ENCODE measurements at places on chromosomes 2 and 18.
A peak's percentile ranks its signal among the peaks of the same experiment; 100 is the strongest.

DNA sequence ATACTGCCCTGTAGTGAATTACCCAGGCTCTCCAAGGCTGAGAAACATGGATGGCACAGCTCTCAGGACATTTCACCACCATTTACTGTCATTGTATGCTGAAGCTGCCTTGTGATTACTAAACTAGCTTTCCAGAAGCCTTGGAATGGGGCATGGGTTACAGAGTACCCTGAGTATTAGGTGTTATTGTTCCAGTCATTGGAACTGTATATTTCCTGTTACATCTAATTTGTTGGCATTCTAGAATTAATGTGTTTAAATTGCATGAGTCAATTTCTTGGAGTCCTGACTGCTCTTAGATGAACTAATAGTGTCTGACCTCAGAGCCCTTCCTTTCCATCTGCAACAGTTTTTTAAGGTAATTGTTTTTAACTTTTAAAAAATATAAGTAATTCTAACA lies 9.0 kb downstream of the DGUOK start:
- DNase-seq, result no peak

- no peak for DNase-seq
These were observed 44.6 kb downstream of the SLC35F5 start for GRCh38 chr2:113711851-113712250.

DNA sequence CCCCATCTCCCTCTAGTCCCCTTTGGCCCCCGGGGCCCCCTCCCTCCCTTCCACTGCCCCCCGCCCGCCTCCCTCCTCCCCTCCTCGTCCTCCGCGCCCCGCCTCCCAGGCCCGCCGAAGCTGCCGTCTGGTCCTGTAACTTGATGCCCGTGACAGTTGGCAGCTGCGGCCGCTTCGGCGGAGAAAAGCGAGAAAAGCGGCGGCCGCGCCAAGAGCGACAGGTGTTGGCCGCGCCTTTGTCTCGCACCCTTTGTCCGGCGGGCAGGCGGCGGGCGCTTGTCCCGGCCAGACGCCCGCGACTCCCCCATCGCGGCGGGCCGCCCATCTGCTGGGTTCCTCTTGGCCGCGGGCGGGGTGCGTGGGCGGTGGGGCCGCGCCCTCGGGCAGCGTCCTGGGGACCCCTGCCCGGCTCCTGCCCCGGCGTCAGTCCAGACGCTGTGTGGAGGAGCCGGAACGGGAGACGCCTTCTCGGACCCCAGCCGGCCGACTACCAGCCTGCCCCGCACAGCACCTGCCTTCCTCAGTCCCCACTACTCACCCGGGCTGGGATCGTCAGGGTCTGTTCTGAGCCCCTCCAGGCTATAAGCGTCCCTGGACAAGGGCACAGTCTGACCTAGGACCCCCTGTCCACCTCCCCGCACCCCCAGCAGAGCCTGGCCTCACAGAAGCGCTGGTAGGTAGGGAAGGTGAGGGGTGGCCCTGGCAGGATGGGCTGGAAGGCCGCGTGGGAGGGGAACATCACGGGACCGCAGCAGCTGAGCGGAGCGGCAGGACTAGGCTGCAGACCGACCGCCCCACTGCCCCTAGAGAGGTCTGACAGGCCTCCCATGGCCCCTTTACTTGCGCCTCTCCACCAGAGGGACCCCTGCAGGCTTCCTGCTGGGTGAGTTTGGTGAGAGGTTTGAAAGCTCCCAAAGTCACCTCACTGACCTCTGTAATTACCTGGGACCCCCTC lies 1.2 kb upstream of the HES6 start:
- peak; percentile 76 for DNase-seq

DNA sequence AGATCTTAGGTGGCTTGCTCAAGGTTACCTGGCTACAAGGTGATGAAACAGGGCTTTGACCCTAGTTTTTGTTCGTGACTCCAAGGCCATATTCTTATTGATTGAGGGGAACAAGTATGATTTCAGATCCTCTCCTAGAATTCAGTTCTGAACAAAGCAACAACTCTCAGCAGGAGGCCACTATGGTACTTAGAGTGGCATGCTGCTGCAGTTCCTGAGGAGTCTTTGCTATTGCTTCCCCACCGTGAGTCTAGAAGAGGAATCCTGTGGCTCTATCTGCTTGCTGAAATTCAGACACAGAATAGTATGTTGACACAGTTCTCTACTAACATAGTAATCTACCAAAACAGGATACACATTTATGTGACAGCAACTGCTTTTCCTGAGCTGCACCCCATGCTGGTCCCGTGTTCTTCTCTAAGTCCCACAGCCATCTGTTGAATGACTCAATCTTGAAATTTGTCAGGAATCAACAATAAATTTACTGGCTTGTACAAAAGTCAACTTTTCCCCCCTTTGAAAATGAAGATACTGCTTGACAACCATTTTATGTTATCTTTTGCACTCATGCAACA lies 4.1 kb downstream of the TGFBRAP1 start:
- no peak for DNase-seq

DNA sequence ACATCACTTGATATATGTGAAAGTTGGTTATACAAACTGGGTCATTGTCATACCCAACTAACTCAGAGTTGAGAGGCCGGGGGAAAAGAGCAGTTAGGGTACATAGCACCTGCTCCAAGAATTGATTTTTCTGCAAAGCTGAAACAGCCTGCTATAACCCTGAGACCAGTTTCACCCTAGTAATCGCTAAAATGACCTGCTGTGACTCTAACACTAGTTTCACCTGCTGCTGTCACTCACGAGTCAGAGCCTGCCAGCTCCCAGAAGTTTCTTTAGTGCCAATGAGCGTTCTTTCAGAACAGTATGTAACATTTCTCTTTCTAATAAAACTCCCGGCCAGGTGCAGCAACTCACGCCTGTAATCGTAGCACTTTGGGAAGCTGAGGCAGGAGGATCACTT lies 28.0 kb downstream of the SRSF7 start:
- no peak for DNase-seq

DNA sequence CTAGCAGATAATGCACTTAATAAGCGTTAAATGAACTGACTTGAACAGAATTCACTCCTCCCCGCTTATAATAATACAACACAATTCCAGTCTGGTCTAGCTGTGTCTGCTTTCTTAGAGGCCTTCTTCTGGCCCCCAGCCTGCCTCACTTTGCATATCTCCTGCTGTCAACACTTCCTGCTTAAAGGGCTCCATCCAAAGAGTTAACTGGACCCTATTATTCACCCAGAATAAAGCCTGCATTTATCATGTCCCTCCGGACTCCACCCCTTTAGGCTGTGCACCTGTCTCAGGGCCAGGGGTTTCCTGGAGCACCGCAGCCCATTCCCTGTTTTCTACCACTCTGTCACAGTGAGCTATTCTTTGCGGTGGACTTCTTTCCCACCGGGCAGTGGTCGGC lies 292.8 kb upstream of the FBXO11 start:
- no peak for DNase-seq

DNA sequence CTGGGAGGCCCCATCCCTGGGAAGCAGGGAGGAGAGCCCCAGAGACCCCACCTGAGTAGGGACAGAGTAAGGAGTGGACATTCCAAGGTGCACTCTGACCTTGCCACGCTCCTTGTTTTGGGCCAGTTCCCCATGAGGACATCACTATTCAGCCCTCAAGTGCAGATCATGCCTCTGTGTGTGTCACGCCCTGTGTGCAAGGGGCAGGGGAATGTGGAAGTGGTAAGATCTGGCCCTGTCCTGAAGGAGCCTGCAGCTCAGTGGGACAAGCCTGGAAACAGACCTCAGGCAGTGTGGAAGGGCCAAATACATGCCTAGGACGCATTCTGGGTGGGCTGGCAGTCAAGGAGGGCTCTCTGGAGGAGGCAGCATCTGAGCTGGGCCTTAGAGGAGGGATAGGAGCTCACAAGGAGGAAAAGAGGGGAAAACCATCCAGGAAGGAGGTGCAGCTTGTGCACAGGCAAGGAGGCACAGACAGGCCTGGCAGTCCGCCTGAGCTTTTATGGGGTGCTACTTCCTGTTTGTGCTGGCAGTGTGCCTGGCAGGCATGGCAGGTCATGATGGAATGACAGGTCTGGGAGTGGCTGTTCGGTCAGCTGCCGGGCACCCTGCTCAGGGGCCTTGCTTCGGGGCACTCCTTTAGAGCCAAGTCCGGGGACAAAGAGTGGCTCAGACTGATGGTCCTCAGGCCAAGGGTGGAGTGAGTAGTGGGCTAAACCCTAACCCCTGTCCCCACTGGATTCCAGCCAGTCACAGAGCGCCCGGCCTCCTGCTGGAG lies 3.3 kb downstream of the KLHL30 start:
- DNase-seq, result peak; percentile 75

DNA sequence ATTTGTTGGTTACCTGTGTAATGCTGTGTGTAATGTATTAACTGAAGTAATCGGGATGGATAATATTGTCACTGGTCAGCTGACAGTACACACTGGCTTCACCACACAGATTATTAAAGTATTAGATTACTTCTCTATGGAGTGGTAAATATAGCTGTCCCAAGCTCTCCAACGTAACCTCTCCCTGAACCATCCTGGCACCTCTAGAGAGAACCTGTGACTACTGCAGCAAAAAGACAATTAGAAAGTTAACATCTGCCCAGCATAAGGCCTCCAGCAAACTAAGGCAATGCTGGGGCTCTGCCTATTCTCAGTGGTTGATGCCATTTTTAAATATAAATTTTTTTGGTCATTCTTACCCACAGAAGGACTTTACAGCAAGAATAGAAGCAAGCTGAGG lies 351.3 kb downstream of the GPD2 start:
- no peak for DNase-seq

DNA sequence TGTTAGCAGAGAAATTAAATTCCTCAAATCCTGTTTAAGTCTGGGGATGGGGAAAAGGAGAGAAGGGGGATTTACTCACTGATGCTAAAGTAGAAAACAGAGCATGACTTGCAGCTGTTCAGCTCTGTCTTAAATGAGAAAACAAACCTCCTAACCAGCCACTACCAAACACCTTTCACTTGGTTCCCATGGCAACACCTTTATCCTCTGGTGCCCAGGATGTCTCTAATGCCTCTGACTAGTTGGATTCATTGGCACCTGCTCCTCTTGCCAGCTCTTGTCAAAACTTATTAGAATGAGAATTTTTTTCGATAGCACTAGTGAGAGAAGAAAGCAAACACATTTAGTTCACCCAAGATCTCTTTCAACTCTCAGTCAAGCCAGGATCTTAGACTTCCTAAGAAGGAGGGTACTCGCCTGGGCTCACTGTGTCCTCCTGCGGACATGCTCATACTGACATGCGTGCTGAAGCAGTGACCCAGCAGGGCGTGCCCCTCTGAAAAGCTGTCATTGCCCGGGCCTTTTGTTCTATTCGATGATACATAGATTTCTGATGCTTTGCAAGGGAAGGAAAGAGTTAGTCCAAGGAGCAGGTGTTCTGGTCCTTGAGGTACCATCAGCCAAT lies 656.0 kb upstream of the CELF4 start:
- DNase-seq, result no peak

DNA sequence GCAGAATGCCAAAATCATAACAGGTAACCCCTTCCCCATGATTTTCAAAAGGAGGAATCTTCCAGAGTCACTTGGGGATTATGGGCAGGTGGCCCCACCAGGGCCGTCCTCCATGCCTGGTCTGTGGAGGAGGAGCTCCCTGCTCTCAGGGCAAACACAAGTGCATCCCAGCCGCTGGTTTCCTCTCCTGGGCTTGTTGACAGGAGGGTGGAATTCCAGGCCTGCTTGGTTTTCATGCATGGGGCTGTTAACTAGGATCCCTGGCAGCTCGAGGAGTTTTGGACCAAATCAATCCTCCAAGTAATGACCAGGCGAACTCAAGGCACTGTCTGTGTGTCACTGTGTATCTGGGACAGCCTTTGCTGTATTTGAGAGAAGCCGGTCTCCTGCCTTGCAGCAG lies 45.3 kb downstream of the FOSL2 start:
- no peak for DNase-seq

DNA sequence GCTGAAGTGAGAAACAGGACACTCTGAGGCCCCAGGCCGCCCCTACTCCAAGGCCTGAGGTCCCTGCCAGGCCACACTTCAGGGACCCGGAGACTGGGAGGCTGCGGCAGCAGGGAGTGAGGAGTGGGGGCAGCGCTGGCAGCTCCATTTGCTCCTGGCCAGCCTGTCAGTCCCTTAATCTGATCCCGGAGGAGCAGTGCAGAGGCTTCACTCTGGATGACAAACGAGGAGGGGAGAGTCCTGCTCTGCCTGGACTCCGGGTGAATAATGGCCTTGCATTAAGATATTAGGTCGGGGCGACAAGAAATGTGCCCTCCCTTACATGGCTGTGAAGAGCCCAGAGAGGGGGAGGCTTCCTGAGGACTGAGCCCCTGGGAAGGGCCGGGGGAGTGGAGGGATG lies 14.3 kb upstream of the PRSS56 start:
- DNase-seq, result no peak
